ENCODE measurements at places on chromosomes 12 and 14.

DNA sequence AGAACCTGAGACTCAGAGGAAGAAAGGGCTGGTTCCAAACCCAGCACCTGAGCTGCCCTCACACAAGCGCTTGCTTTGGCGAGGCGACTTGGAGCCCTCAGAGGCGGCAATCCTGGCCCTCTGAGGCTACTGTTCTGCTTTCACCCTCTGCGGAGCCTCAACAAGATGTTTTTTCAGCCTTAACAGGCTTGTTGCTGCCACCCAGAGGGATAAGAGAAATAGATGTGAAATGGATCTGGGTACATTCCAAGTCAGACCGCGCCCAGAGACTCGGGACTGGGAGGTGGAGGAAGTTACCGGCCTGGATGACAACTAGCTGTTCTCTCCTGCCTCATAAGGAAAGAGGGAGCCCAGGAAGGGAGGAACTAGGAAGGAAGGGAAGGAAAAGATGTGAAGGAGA lies 89.6 kb downstream of the TTC7B start:
- DNase-seq = peak; percentile 68

DNA sequence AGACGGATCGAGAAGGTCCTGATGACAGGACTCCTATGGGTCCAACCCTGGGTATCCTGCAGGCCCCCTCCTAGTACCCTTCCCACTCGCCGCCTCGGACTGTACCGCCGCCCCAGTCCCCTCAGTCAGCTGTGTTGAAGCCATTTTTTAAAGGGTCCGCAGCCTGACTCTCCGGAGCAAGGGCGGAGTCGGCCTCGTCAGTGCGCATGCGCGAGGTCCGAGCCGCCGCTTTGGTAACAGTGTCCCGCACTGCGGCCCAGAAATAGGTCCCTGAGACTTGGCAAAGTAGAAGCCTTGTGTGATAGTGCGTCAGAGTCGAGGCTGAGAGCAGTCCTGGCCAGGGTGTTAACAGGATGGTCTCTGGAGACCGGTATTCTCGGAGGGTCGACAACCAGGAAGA lies 769.0 kb upstream of the ALG10B start:
- DNase-seq = no peak

- no peak for DNase-seq
Measured at GRCh38 chr12:103680591-103681141, 93.6 kb downstream of the STAB2 start.

DNA sequence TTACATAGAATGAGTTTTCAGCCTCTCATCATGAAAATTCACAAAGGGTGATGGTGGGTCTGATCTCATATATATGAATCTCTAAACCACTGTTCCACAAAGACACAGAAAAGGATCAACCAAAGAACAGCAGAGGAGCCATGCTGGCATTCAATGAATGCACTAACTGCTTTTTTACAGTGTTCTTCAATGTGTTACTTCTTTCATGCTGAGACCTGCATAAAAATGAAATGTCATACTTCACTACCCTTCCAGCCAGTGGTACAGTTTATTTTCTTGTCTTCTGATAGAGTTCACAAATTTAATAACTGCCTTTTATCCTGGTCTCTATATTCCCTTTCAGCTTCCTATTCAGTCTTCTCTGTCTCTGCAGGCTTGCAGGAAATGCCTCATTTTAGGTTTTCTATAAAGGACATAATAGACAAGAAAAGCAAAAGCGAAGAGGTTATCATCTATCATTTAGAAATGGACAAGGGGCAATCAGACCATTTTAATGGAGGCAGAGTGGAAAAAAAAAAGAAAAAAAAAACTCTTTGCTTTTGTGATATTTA lies 836.7 kb upstream of the FOXG1 start:
- no peak for DNase-seq

- peak; percentile 31 for DNase-seq
Measured at GRCh38 chr12:74365178-74365964, 172.3 kb upstream of the ATXN7L3B start.

GRCh38 chr12:12483438-12483837 lies 79.2 kb downstream of the DUSP16 start:
- no peak for DNase-seq

DNA sequence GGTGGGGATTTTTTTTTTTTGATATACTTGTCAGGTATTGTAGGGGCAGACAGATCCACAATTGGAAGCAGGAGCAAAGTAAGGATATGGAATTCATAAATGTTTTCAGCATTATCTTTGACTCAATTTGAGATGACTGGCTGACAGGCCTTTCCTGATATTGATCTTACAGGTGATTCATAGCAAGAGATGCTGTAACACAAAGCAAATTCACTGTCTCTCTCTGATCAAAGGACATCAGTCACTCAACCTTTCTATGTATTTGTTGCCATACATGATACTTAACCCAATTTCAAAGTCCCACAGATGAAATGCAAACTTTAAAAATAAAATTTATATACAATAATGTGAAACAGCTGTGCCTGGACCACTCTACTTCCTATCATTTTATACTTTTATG lies 1506.9 kb downstream of the AACS start:
- no peak for DNase-seq

DNA sequence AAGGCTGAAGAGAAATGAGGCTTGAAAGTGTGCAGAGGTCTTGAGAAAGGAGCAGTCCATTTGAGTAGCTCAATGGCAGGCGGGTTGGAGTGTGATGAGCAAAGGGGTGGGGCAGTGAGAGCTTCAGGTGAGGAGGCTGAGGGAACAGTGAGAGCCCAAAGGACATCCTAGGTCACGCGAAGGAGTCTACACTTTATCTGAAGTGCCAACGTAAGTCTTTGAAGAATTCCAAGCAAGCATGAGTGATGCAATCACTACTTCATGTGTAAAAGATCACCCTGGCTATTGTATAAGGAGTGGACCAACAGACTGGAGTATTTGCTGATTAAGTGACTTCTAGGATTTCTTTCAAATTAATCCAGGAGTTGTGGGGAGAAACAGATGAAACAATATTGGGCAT lies 159.9 kb upstream of the HIF1A start:
- DNase-seq = no peak

GRCh38 chr14:77067632-77068516 lies 30.2 kb upstream of the CIPC start:
- no peak for DNase-seq

GRCh38 chr12:80056232-80056631 lies 43.1 kb upstream of the OTOGL start:
- DNase-seq = no peak

DNA sequence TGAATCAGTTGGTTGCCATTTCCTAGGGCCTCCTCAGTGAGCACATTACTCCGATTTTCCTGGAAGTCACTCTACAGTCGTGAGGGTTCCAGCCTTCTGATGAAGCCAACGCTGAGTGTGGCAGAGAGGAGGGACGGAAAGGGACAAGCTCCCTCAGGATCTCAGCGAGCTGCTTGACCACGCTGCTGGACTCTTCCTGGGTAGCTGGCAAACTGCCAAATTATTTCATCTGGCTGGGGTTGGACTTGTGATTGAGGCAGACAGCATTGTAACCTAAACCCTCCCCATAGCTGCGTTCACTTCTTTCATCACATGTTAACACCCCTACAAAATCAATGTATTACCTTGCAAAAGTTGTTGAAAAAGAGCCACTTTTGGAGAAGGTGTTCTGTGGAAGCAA lies 69.6 kb upstream of the CHST11 start:
- peak; percentile 5 for DNase-seq

DNA sequence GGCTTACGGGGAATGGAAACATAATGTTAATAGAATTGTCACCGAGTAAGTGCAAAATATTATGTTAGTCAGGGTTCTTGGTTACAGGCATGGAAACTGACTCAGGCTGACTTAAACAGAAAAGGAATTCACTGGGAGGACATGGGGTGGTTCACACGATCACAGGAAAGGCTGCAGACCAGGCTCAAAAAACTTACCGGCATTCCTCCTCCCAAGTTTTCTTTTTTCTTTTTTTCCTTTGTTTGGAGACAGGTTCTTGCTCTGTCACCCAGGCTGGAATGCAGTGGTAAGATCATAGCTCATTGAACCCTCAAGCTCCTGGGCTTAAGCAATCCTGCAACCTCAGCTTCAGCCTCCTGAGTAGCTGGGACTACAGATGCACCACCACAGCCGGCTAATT lies 11.9 kb upstream of the UBE2N start:
- no peak for DNase-seq

DNA sequence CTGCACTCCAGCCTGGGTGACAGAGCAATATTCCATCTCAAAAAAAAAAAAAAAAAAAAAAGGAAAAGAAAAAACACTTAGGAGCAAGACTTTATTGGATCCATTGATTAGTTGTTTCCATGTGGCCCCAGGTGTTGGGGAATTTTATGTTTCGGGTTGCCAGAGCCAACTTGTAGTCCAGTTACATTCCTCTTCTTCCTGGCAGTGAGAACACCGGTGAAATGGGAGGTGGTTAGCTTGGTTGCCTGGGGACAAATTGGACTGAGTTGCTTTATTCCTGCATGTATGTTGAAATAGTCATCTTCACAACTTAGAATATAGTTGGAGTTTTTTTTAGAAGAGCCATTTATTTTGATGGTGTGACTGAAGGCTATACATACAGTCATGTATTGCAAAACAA lies 12.6 kb downstream of the RCOR1 start:
- no peak for DNase-seq

GRCh38 chr12:45268672-45269411 lies 52.9 kb downstream of the ANO6 start:
- DNase-seq = peak; percentile 84

DNA sequence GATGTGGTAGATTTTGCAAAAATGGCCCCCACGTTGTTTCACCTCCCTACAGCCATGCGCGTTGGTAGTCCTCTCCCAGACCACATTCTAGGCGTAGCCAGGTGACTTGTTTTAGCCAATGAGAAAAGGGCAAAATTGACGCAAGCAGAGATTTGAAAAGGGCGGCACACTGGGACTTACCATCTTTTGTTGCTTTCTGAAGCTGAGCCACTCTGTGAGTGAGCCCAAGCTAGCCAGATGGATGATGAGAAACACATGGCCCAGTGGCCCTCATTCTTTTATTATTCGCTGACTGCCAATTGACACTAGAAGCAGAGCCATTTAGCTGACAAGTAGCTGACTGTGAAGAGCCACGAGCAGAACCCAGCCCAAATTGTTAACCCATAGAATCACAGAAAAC lies 142.0 kb upstream of the GZMB start:
- no peak for DNase-seq

GRCh38 chr12:84875241-84875640 lies 37.4 kb downstream of the SLC6A15 start:
- DNase-seq = no peak

- DNase-seq = no peak
Measured at GRCh38 chr12:102927220-102927619, 10.2 kb upstream of the PAH start.

GRCh38 chr14:58738189-58738836 lies 100.6 kb downstream of the DACT1 start:
- peak; percentile 72 for DNase-seq

GRCh38 chr14:41891624-41892023 lies 284.9 kb downstream of the LRFN5 start:
- no peak for DNase-seq

DNA sequence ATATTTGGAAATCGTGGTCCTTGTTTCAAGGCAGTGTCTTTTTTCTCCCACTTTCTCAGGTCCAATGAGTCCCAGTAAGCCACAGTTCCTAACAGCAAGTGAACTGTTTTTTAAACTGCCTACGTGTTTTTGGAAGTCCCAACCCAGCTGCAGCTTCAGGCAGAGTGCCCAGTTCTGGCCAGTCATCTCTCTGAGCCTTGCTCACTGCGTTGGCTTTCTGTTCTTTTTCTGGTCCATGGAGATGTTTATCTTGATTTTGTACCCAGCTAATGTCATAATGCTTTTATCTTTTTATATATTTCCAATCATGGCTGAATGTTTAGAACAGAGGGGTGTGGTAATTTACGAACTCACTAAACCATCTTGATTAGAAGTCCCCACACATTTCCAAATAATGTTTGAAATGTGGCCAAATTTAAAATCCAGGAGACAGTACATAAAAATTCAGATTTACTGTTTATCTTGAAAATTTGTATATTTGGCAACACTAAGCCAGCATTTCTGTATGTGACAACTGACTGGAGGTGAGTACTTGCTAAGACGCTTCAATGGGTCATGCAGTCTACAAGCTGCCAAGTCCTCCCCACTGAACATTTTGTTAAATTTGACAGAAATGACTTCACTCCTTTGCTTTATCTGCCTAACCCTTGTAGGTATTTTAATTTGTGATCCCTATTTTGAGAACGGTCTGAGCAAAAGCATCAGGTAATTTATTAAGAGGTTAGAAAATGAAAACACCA lies 46.1 kb upstream of the OTOGL start:
- peak; percentile 79 for DNase-seq

GRCh38 chr12:100197486-100197885 lies 3.1 kb upstream of the ACTR6 start:
- no peak for DNase-seq

- no peak for DNase-seq
Measured at GRCh38 chr12:81888961-81889360, 129.8 kb upstream of the PPFIA2 start.

DNA sequence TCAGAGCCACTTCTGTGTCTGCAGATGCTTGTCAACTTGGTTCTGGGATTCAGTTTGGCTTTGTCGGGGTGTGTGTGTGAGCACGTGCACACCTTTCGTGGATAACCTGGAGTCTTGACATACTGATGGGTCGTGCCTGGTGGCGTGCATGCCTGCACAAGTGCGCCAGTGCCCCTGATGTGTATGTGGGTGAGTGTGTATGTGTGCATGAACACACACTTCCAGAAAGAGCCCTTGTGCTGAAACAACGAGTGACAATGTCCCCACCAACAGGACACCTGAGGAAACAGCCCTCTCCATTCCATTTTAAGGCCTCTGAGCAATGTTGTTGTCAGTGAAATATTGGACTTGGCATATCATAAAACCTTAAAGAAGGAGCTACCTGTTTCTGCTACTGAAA lies 53.9 kb downstream of the SMUG1 start:
- DNase-seq = no peak

DNA sequence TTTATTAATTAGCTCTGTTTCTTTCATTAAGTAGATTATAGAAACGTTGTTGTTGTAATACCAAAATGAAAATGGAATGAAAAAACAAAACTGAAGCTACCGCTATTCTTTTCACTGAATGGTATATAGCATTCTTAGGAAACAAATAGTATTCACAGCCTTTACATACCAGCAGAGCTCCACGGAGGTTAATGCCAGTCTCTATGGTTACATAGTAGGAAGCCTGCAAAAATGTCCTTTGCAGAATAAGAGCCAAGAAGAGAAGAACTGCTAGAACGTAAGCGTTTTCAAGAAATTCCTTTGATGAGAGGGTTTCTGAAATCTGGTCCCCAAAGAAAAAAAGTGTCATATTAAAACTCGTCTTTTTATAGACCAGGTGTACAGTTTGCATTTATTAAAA lies 30.6 kb downstream of the ABCC9 start:
- no peak for DNase-seq

- DNase-seq = no peak
Measured at GRCh38 chr14:81062816-81063215, 107.4 kb downstream of the TSHR start.
